ENCODE measurements at places on chromosomes 2 and 18.
A peak's percentile ranks its signal among the peaks of the same experiment; 100 is the strongest.

GRCh38 chr2:202136526-202136925, 63.5 kb downstream of the KIAA2012 start:
- no peak for DNase-seq

DNA sequence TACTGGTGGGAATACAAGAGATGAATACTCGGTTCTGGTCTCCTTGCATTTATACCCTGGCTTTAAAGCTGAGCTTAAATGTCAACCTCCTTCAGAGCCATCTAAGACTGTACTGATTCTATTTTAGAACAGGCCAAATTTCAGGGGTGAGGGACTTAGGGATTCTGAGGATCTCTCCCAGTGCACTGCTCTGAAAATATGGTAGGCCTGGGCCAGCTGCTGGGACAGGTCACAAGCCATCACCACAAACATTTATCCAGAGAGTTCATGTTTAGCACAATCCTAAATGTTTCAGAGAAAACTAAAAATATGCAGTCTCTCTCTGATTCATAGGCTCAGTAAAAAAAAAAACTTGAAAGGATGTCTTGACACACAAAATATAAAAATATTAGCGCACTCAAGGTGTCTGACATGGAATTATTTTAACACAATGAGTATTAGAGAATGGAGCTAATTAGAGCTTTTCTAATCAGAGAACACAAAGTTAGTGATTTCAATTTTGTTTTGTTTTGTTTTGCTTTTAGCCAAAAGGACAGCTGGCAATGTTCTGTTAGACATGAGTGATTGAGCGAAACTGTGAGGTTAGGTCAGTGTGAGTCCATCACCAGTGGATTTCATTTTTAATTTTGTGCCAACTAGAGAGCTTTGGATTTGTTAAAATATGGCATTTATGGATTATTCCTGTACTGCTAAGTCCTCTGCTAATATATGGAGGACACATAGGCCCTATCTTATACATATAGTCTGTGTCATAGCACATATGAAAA, 38.8 kb downstream of the MFSD6 start:
- DNase-seq, result no peak

DNA sequence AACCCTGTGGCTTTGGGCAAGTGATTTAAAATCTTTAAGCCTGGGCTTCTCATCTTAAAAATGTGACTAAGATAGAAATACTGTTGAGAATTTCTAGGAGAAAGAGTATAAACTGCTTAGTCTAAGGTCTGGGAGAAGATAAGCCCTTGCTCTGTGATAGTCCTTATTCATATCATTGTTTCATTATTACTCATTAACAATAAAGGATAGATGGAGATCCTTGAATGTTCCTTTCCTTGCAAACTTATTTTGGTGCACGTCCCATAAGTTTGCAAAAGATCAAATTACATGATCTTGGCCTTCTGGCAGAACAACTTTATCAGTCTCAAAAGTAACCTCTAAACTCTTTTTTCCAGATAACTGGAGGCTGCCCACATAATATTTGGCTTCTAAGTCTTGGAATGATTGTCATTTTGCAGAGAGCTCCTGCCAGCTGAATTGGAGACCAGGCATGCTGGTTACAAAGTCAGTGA, 138.3 kb downstream of the FAM124B start:
- DNase-seq, result no peak

- no peak for DNase-seq
Observed at GRCh38 chr2:135547311-135547710, 16.0 kb downstream of the R3HDM1 start.

GRCh38 chr2:221833966-221834365, 261.9 kb upstream of the EPHA4 start:
- DNase-seq, result no peak

GRCh38 chr2:230935130-230935430, 10.0 kb upstream of the GPR55 start:
- peak; percentile 2 for DNase-seq

- DNase-seq, result no peak
Observed at GRCh38 chr2:48852938-48853337, 97.4 kb upstream of the LHCGR start.

DNA sequence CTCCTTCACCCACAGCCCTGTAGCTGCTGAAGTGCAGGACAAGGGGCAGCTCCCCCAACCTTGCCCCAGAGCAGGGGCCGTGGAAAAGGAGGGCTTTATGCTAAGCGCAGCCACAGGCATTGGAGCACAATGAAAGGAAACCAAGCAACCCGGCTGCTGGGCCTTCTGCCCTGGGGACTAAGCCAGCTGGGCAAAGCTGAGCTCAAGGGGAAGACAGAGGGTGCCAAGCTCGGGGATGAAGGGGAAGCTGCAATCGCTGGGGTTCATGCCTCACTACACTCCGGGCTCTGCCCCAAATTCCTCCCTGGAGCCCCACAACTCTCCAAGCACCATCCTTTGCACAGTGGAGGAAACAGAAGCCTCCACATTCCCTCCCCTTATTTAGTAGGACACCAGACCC, 12.4 kb downstream of the SFXN5 start:
- DNase-seq, result no peak

- DNase-seq, result no peak
Observed at GRCh38 chr2:9574331-9574730, 18.7 kb upstream of the ADAM17 start.

DNA sequence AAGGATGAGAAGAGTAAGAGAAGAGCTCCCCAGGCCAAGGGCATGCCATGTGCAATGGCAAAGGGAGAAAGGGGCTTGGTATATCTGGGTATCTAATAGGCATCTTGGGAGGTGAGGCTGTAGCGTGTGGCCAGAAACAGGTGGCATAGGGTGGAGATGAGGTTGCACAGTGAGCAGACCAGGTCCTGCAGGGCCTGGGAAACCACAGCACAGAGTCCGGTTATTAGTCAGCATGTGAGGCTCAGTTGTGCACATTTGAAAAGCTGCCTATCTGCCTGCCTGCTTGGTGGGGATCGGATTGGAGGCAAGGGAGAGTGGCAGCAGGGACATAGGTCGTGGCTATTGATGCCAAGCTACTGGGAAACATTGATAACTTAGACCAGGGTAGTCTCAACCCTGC, 190.6 kb downstream of the TPGS2 start:
- DNase-seq, result no peak

DNA sequence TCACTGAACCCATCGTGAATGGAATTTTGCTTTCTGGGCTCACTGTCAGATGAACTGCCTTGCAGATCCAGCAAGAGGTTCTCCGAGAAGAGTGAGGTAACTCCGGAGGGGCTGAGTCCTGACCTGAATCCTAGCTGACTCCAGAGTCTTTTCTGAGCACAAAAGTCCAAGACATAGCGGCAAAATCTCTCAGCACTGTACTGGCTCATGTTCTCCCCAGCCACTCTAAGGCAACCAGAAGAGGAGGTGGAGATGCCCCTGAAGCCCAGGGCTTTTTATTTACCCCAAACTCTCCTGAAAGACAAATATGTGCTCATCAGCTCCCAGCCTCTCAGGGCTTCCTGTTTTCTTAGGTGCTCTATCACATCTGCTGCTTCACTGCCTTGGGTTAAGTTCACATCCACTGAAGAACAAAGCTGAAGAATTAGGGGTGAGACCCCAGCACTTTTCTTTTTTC, 221.8 kb downstream of the MREG start:
- no peak for DNase-seq

GRCh38 chr2:108270768-108271506, 17.8 kb upstream of the SULT1C2 start:
- no peak for DNase-seq

GRCh38 chr2:8312861-8313830, 368.7 kb upstream of the ID2 start:
- no peak for DNase-seq

- DNase-seq, result no peak
Observed at GRCh38 chr2:168443818-168444217, 12.3 kb upstream of the CERS6 start.

DNA sequence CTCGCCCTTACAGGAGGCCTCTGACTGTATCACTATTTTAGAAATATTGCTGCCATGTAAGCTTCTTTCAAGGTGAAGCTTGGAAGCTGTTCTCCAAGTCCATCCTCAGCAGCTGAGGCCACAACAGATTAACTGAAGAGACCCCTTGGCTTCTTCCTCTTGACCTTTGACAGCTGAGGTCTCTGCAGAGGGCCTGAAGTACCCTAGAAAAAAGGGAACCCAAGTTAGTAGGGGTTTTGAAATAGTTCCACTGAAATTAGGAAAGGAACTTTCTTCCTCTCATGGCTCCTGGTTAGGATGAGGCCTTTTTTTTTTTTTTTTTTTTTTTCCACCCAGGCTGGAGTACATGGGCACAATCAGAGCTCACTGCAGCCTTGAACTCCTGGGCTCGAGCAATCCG, 15.5 kb upstream of the IHH start:
- no peak for DNase-seq

GRCh38 chr2:110662560-110662959, 15.3 kb downstream of the BUB1 start:
- no peak for DNase-seq

DNA sequence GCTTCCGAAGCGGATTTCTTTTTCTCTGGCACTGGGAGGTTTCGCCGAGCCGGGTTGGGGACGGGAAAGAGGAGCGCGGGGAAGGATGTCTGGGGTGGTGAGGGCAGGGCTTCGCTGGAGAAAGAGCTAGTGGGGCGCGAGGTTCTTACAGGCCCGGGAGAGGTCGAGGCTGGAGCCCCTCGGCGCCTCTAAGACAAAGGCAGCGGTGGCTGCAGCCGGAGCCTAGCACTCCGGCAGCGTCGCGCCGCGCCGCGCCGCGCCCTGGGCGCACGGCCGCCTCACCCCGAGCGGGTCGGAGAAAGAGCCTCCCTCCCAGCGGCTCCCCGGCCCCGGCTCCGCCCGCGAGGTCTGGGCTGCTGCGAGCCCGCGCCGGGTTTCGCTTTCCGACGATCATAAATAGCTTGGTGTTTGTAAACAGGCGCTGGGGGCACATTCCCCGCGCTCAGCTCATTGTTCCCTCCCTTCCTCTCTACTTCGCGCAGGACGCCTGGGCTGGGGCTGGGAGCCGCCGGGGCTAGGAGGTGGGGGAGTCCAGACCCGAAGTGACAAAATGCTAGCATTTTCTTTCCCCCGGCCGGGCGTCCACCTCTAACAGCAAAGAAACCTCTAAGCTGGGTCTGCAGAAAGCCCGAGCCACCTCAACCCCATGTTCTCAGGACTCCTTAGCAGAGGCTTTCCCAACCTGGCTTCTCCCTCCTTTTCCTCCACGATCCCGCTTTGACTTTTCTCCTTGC, 813 bp upstream of the MEIS1 start:
- peak; percentile 44 for DNase-seq

DNA sequence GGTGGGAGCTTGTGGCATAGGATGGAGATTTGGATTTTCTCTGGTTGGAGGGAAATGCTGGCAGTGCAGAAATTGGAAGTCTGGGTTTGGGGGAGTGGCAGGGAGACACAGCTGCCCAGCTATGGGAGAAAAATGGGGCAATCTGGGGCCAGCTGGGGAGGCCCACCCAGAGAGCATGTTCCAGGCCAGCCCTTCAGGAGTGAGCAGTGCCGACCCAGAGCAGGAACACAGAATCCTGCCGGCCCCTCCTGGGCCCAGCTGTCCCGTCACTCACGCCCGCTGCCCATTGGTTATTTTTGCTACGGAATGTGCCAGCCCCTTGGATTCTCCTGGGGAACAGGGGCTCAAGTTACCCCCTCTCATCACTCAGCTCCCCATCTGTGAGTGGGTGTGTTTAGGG, 4.9 kb downstream of the SPEG start:
- no peak for DNase-seq

- no peak for DNase-seq
Observed at GRCh38 chr18:36412778-36413177, 115.3 kb downstream of the FHOD3 start.

- no peak for DNase-seq
Observed at GRCh38 chr2:236167297-236168109, 683 bp downstream of the GBX2 start.

DNA sequence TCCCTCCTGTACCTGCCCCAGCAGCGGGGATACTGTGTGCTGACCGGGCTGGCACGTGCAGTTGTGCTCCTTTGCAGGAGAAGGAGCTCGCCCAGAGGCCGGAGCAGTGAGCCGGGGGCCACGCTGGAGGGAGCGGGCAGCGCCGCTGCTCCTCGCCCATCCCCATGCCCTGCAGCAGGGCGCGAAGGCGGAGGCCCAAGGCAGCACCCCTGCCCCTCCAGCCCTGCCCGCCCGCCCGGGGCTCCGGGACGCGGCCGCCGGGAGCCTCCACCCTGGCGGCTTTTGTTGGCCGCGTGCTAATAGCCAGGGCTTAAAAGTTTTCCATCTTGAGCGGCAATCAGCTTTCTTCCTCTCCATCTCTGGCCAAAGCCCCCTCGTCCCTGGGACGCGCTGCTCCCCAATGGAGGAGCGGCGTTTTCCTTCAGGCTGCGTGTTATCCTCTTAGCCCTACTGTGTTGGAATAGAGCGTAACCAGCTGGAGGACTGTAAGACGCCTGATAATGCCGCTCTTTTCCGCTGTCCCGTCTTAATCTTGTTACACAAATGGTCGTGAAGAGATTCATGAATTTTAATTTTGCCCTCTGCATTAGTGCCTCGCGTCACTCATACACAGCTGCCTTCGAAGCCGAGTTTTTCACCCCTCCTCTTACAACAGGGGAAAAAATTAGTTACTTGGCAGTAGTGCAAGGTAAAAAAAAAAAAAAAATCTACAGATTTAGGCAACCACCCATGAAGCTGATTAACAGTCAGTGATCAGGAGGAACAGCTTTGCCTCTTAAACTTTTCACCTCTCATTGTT, 172.9 kb upstream of the SIX3 start:
- DNase-seq, result no peak

DNA sequence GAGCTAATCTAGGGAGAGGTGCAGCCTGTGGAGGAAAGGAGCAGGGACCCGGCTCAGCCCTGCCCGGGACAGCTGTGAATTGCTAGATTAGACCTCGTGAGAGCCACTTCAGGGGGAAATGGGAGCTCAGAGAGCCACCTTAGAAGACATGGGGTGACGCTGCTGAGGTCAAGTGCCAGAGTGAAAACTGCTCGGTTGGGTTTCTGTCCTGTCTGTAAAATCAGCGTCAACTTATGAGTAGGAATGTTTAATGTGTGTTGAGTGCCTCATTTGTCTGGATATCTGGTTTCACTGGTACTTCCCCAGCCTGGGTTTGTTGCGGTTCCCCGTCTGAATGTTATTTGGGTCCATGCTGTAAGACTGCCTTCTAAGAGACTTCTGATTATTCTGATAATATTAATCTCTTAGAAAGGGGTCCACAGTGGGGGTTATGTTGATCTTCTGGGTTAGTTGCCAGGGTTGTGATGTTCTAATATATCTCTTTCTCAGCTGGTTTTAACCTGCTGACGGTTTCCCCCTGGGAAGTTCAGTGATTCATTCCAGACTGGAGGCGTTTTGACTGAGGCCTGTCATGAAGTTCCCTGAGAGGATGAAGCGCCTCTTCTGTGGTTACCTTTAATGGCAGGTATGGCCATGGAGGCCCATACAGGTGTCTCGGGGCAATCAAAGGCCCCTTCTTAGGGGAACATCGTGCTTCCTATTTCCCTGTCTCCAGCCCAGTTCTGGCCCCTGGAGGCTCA, 175.9 kb downstream of the SH3RF3 start:
- DNase-seq, result no peak

- peak; percentile 67 for DNase-seq
Observed at GRCh38 chr2:69774984-69775982, 33.3 kb downstream of the ANXA4 start.

GRCh38 chr18:23619388-23619881, 33.1 kb upstream of the NPC1 start:
- DNase-seq, result peak; percentile 23

- DNase-seq, result no peak
Observed at GRCh38 chr2:101047774-101048173, 45.7 kb downstream of the RPL31 start.

GRCh38 chr18:59278793-59279192, 5.5 kb upstream of the RAX start:
- no peak for DNase-seq

Data from activated naive CD4-positive, alpha-beta T cell treated with anti-CD3 and anti-CD28 coated beads, Interleukin-2, amount 10 ng/mL, durations not matched to agents 7 days and 5 days (primary cell).